ENCODE measurements at places on chromosomes 16 and 17.

DNA sequence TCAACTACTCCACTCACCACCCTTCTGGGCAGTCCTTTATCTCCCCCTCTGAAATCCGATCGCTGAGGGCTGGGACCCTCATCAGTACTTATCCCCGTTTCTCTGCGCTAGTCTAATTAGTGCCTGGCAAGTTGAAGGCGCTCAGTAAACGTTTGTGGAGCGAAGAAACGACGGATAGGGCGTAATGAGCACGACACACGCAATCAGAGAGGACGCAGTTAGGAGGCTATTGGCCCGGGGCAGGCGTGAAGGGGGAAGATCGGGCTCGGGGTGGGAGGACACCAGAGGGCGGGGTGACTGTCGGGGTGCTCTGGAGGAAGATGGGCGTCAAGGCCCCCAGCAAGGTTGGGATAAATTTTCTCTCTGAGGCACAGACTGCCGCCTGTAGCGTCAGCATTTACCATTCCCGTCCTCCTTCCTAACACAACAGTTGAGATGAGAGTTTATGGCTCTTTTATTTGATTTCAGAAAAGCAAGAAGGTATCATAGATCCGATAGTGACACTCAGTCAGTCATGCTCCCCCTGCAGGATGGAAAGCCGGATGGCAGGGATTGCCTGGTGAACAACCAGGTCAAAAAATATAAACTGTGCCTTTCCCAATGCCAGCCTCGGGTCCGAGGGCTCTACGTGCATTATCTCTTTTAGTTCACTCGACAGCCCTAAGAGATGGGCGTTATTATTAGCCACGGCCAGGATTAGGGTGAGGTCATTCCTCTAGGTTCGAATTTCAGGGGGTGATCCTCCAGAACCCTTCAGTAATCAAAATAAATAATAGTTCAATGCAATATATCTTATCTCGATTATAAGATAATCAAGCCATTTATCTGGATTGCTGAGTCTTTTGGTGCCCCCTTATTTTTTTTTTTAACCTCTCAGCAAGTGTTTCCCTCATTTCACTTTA is 9.5 kb upstream of the ARL4D start:
- peak; percentile 84 for DNase-seq

GRCh38 chr17:28717578-28718332 is at the start of gene RAB34:
Gene RAB34 (minus strand): TSS chr17:28717868. CDS start chr17:28717266, 602 bp downstream.
- DNase-seq: peak; percentile 94

DNA sequence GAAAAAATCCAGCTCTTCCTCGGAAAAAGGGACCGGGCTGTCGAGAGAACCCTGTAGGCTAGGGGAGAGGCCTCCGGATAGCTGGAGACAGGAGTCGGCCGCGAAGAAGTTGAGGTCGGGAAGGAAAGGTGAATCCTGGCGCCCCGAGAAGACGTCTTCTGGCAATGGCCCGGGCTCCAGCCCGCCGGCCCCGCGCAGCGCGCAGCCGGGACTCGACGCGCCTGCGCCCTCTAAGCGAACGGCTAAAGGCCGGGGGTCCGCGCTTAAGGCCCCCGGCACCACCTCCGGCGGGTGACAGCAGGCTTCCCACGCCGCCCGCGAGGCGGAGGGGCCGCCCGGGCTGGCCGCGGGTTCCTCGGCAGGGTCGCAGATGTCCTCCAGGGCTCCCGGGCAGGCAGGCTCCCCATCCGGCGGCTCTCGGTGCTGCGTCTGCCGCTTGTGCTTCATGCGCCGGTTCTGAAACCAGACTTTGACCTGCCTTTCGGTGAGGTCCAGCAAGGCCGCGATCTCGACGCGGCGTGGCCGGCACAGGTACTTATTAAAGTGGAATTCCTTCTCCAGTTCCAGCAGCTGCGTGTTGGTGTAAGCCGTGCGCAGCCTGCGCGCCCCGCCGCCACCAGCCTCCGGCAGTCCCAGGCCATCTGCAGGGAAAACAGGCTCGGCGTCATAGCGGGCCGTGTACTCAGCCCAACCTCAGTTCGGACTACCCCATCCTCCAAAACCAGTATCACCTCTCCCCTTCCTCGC is 1.6 kb downstream of the HOXB2 start:
- peak; percentile 79 for DNase-seq

DNA sequence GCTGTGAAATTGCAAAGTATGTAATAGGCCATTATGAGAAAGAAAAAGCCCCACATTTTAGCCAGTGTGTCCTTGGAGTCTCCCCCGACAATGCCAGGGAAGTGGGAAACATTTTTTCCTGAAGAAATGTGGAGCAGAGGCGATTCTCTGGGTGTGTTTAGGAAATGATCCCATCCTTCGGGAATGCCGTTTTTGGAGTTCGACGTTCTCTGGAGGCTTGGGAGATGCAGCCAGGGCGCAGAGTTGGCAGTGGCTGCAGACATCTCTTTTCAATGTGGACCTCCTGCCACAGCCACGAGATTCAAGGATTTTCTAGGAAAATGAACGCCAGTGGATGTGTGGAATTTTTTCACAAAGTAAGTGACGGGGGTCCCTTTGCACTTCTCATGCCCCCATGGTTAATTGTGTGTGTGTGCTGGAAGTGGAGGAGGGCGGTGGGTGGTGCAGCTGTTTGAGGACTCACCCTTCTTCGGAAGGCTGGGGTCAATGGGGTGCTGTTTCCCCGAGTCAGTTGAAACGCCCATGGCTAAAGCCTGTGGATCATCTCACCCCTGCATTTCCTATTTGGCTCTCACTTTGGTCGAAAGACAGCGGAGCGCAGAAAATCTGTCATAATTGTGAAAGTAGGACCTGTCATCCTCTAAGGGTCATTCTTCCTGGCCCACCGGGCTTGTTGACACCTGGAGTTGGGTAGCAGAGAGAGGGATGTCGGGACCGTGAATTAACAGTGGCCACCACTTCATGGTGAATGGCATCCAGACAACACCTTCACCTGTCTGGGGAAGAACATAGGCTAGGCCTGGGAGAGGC is 73.2 kb downstream of the CMIP start:
- DNase-seq: peak; percentile 86

DNA sequence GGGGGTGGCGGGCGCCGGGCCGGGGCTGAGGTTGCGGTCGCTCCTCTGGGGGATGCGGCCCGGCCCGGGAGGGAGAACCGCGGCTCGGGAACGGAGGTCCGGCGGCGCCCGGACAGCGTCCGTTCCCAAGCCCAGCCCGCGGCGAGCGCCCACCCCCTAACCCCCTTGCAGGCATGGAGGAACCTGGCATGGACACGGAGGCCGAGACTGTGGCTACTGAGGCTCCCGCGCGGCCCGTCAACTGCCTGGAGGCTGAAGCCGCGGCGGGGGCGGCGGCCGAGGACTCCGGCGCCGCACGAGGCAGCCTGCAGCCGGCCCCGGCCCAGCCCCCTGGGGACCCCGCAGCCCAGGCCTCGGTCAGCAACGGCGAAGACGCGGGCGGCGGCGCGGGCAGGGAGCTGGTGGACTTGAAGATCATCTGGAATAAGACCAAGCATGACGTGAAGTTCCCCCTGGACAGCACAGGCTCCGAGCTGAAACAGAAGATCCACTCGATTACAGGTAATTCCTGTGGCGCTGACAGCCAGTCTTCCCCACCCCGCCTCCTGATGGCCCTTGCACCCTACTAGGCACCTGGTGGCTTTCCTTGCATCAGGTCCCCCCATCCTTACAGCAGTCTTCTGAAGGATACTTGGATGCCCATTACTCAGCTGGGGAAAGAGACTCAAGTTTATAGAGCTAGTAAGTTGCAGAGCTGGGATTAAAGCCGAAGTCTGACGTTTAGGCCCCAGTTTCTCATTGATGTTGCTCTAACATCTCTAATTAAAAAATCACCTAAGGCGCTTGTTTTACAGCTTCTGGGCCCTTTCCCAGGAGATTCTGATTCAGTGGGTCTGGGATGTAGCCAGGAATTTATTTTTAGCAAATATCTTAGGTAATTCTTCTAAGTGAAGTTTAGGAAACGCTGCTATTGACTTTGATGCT is 514 bp downstream of the UBFD1 start:
- DNase-seq: peak; percentile 22

- DNase-seq: no peak
Measured at GRCh38 chr17:1039511-1040215, 42.7 kb downstream of the TIMM22 start.

- peak; percentile 44 for DNase-seq
Measured at GRCh38 chr16:66026211-66026610, 340.3 kb upstream of the CDH5 start.

- no peak for DNase-seq
Measured at GRCh38 chr16:58236831-58237230, 38.9 kb upstream of the CSNK2A2 start.

DNA sequence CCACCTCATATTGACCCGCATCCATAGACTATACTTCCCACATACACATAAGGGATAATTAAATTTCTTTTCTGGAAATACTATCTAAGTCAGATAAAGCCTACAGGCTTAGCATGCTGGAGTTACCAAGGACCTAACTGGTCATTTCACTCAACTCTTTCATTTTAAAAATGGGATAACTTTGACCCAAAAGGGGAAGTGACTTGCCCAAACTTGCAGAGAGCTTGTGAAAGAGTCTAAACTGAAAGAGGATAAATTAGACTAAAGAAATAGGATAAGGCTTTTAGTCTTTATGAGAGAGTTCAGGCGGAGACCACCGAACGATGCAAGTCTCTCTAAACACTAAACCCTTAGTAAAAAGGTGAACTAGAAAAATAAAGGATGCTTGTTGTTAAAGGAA is 3.9 kb upstream of the KRT33A start:
- DNase-seq: no peak

DNA sequence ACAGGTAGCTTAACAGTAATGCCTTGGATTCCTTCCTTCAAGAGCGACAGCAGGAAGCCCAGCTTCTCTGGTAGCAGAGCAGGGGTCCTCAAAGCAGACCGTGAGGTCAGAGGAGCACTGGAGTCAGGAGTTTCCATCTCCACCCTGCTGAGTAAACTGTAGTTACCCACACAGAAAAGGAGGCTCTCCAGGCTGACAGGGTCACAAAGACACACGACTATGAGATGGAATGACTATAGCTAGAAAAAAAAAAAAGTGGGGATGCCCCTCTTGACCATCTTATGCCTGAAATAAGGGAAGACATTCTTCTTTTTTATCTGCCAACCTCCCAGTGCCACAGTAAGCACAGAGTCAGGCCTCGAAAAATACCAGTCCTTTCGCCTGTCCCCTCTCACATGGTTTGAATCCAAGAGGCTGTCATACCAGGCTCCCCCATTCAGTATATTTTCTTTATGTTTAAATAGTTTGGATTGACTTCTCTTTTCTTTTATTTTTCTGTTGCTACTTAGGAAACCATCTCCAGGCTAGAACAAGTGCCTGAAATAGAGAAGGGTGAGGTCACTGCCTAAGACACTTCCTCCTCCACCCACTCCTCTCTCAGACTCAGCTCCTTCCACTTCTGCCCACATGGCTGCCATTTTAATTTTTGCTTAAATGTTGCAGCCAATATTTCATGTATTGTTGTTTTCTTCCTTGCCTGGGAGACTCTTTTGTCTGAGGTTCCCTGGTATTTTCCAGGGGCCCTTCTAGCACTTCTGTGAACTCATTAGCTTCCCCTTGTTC is 707.4 kb downstream of the MAF start:
- no peak for DNase-seq

- no peak for DNase-seq
Measured at GRCh38 chr16:12124742-12125141, 148.2 kb downstream of the SNX29 start.

- no peak for DNase-seq
Measured at GRCh38 chr17:62782730-62783270, 25.3 kb downstream of the MARCHF10 start.

- DNase-seq: peak; percentile 66
Measured at GRCh38 chr16:24737391-24737871, 8.0 kb downstream of the TNRC6A start.

GRCh38 chr16:11409398-11409797 is 64.1 kb downstream of the RMI2 start:
- DNase-seq: peak; percentile 76

GRCh38 chr17:54781389-54781788 is 119.3 kb upstream of the TOM1L1 start:
- no peak for DNase-seq
